Activated CD4-positive, alpha-beta T cell treated with anti-CD3 and anti-CD28 coated beads, Interleukin-2, amount 50 U/mL, for 4 hours (primary cell): ENCODE measurements at places on chromosomes 7 and 10.

- no peak for DNase-seq
Measured at GRCh38 chr10:128130051-128130450, 3.8 kb upstream of the MKI67 start.

DNA sequence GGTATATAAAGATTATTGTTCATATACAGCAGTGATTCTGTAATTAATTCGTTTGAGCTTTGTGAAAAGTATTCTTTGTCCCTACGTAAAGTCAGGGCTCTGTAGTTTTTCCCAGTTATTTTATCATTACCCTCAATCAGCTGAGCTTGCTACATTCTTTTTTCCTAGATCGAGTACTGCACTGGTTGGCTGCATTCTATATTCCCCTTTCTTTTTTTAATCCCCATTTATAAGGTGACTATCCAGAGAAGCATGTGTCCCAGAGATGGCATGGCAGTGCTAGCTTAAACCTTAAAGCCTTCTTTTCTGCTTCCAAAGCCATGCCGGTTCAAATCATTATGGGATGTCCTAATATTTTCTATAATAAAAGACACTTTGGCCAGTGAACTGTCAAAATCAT is 230.1 kb upstream of the CELF2 start:
- DNase-seq, result no peak

- DNase-seq, result no peak
Measured at GRCh38 chr10:93313798-93314197, 168.3 kb downstream of the MYOF start.

DNA sequence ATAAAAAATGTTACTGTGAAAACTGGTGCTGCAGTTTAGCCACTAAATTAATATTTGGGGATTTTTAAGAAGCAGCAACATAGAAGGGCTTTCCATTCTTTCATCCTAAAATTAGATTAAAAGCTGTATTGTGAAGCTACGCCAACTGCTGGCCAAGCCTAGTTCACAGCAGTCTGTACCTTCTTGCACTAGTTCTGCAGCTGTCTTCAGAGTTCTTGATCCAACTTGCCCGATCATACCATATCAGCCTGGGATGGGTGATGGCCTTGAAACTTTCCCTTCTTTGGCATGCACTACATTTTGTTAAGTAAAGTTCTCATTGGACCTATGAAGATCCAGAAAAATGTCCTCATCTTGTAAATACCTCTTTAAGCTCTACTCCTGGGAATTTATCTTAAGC is 20.3 kb upstream of the PANK1 start:
- no peak for DNase-seq

GRCh38 chr10:670990-671389 is 18.5 kb downstream of the DIP2C start:
- no peak for DNase-seq

- no peak for DNase-seq
Measured at GRCh38 chr10:43794181-43794815, 145.6 kb upstream of the ZNF32 start.
